ENCODE measurements at places on chromosomes 13 and 19. TPM values are rescaled to one million over a fixed set of nuclear protein-coding genes. Genes with fewer than 3 reads are reported as not detected.

GRCh38 chr13:32447894-32448623, 20.1 kb upstream of the N4BP2L1 start:
- no peak overlapping the region for H3K27ac ChIP-seq
- no peak overlapping the region for H3K4me3 ChIP-seq
- no peaks in the 10 kb centered on the region for H3K4me1 ChIP-seq
- no peaks in the 10 kb centered on the region for H3K27me3 ChIP-seq

- no peak overlapping the region for H3K4me3 ChIP-seq
- H3K27me3 ChIP-seq = no peaks in the 10 kb centered on the region
- no peak for DNase-seq
- H3K4me1 ChIP-seq = no peaks in the 10 kb centered on the region
- no peak overlapping the region for H3K27ac ChIP-seq
Observed at GRCh38 chr19:21900401-21900800, 64.4 kb upstream of the ZNF43 start.

DNA sequence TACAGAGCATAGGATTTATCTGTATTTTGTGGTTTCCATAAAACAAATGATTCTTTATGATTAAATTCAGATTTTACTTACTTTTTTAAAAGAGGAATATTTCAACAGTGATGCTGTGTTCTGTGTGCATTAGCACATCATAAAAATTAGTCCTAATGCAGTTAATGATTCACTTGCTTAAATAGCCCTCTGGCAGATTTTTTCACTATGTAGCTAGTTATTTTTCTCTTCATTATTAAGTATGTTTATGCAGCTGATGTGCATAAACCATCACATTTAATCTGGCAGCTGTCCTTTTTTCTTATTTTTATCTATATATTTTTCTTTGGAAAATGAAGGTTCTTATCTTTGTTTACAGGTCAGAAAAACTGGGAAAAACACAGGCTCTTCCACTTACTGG, 127.2 kb downstream of the ZNF486 start:
- H3K36me3 ChIP-seq = no peaks in the 10 kb centered on the region
- H3K27ac ChIP-seq = no peak overlapping the region
- H3K4me3 ChIP-seq = no peak overlapping the region
- no peaks in the 10 kb centered on the region for H3K4me1 ChIP-seq
- H3K27me3 ChIP-seq = no peaks in the 10 kb centered on the region

DNA sequence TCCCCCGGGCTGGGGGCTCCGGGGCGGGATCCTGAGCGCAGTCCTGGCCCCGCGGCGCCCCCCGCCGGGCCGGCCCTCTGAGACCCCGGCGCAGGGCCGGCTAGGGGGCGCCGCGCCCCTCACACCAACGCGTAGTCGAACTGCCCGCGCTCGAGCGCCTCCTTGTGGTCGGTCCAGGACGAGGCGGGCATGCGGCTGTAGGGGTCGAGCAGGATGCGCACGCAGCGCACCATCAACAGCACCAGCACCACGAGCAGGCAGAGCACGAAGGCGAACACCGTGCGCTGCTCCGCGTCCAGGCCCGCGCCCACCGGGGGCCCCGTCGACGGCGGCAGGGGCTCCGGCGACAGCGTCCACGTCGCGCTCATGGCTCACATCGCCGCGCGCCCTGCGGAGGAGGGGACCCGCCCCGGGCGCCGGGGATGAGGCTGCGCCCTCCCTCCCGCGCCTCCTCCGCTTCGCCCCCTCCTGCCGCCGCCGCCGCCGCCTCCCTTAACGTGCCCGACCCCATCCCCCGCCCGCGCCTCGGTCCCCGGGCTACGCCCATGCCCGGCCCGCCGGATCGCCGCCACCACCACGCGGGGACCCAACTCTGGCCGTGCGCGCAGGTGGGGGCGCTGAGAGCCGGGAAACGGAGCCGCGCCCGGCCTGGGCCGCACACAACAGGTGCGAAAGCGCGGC, 624 bp downstream of the CTXN1 start:
- H3K4me1 ChIP-seq = peaks cover 30% of the 10 kb centered on the region
- H3K36me3 ChIP-seq = peaks cover 12% of the 10 kb centered on the region
- H3K27ac ChIP-seq = no peak overlapping the region
- H3K27me3 ChIP-seq = no peaks in the 10 kb centered on the region
- H3K4me3 ChIP-seq = no peak overlapping the region

Gene PEG3
- 0.06 TPM for polyA plus RNA-seq

DNA sequence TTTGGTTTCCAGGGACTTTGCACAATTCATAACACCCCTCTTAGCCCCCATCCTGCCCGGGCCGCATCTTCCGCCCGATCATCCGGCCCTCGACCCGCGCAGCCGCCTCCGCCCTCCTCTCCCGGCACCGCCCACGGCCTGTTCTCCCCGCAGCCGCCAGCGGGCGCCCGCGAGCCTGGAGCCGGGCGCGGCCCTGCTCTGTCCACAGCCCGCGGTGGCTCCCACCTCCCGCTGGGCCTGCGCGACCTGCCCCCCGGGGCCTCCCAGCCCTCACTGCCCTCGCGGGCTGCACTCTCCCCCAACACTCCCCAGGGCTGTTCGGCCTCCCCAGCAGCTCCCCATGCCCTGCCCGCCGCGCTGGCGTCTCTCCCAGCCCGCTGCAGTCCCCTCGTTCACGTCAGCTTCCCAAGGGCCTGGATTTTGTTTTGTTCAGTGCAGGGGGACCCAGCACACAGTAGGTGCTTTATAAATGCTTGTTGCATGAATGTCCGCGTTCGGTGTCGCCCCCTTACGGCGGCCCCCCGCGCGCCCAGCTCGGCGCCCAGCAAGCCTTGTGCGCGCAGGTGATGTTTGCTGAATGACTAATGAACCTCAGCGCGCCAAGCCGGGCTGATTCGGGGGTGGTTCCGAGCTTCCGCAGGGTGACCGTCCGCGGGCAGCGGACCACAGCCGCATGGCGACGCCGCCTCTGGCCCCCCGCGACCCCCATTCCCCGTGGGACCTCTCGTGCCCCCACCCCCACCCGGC, 4.6 kb upstream of the APC2 start:
- peaks cover 21% of the 10 kb centered on the region for H3K36me3 ChIP-seq
- no peak overlapping the region for H3K27ac ChIP-seq
- H3K4me1 ChIP-seq = peaks cover 3% of the 10 kb centered on the region
- H3K4me3 ChIP-seq = peak overlapping the region; percentile 5
- peak; percentile 36 for DNase-seq

DNA sequence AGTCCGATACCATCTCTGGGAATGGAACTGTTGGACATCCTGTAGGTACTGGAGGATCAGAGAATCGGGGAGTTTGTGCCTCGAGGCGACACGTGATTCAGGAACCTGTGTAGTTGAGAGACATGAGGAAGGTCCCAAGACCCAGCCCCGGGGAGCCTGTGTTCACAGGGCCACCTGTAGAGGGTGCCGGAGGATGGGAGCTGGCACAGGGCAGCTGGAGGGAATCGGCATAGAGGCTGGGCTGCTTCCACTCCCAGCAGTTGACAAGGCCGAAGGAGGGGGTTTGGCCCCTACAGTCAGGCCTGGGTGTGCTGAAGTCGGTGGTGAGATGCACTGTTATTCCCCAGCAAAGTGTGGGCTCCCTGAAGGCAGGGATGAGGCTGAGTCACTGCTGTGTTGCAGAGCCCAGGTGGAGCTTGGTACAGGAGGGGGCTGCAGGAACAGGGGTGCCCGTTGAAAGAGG, 2.5 kb upstream of the ISYNA1 start:
- no peaks in the 10 kb centered on the region for H3K27me3 ChIP-seq
- no peak overlapping the region for H3K27ac ChIP-seq
- H3K4me3 ChIP-seq = no peak overlapping the region
- no peak for DNase-seq

Gene WDR88
- polyA plus RNA-seq = not detected

Gene SLC6A16
- 0.08 TPM for polyA plus RNA-seq

GRCh38 chr19:6373813-6374108, 1.2 kb downstream of the ALKBH7 start:
- H3K4me1 ChIP-seq = peaks cover 5% of the 10 kb centered on the region
- DNase-seq = no peak
- H3K4me3 ChIP-seq = peak overlapping the region; percentile 57
- no peaks in the 10 kb centered on the region for H3K36me3 ChIP-seq
- H3K27me3 ChIP-seq = no peaks in the 10 kb centered on the region

DNA sequence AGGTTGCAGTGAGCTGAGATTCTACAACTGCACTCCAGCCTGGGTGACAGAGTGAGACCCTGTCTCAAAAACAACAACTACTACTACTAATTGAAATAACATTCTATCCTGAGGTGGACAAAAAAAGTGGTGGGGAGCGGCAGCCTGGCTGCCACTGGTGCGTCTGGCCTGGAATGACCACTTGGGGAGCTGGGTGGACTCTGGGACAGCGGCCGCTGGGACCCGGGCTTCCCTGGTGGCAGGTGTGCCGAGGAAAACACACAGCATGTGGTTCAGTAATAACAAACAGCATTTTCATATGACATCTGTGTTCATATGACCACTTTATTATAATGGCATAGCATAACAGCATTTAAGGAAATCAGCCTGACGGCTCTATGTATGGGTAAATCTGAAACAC, 33.9 kb downstream of the TFDP1 start:
- H3K27ac ChIP-seq = no peak overlapping the region
- peaks cover 3% of the 10 kb centered on the region for H3K36me3 ChIP-seq
- no peaks in the 10 kb centered on the region for H3K4me1 ChIP-seq
- H3K4me3 ChIP-seq = no peak overlapping the region
- no peak for DNase-seq

Gene OR10H5
- polyA plus RNA-seq = not detected

DNA sequence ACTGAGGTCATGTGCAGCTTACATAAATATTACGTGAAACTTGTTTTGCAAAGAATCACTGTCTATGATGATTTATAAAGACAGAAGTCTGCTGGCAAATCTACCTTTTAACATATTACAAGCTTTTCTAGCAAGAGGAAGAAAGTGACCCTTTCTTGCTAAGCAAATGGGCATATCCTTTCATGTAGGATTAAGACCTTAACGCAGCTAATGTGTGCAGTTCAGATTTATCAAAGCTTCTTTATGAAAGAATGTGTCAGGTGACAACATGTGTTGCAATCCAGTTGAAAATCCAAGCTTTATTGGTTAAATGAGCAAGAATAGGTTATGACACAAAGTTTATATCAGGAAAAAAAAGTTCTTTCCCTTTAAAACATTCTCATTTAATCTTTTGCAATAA, 115.6 kb upstream of the NBEA start:
- no peaks in the 10 kb centered on the region for H3K36me3 ChIP-seq
- H3K27me3 ChIP-seq = no peaks in the 10 kb centered on the region
- H3K27ac ChIP-seq = no peak overlapping the region
- H3K4me1 ChIP-seq = no peaks in the 10 kb centered on the region

- H3K4me3 ChIP-seq = no peak overlapping the region
- DNase-seq = no peak
- no peaks in the 10 kb centered on the region for H3K4me1 ChIP-seq
- H3K27ac ChIP-seq = no peak overlapping the region
- no peaks in the 10 kb centered on the region for H3K36me3 ChIP-seq
Observed at GRCh38 chr13:62299988-62300387, 884.3 kb upstream of the PCDH20 start.

GRCh38 chr13:21538753-21539152, 65.2 kb downstream of the MICU2 start:
- no peaks in the 10 kb centered on the region for H3K27me3 ChIP-seq
- H3K27ac ChIP-seq = no peak overlapping the region
- no peaks in the 10 kb centered on the region for H3K4me1 ChIP-seq

GRCh38 chr13:76398425-76398824, 487.8 kb downstream of the KCTD12 start:
- no peaks in the 10 kb centered on the region for H3K4me1 ChIP-seq
- no peak overlapping the region for H3K4me3 ChIP-seq
- H3K27me3 ChIP-seq = no peaks in the 10 kb centered on the region
- no peak overlapping the region for H3K27ac ChIP-seq

DNA sequence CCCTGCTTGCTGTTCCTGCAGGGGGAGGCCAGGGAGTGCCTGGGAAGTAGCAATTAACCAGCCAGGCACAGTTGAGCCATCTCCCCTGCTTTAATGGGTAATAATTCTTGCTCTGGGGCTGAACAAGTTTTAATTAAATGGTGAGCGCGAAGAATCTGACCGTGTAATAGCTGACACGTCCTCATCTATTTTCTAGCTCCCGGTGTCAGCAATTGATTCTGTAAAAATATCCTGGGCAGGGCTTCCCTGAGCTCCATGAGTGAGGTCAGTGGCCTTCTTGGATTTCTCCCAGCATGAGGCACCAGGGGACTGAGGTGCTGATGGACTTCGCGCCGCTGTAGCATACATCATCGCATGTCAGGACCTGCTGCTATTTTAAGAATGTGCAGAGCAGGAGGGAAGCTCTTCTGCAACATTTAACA, 26.9 kb downstream of the SIPA1L3 start:
- H3K27ac ChIP-seq = no peak overlapping the region
- peak; percentile 86 for DNase-seq

Gene GNA15
- not detected for polyA plus RNA-seq

Gene ZNF491
- polyA plus RNA-seq = 1.2 TPM

DNA sequence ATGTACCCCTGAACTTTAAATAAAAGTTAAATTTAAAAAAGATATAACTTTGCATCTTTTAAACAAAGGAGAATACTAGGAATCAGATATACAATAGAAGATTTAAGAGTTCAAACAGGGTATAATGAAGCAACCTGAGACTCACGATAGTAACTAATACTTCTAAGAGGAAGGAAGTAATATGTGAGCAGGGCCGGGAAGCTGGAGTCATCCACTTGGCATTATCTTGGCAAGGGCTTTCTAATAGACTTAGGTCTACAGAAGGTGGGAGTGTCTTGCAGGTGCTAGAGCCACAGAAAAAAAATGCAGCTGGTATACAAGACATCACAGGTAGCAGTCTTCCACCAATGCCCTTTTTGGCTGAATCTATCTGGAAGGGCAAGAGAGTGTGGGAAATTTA, 231.9 kb downstream of the KCTD12 start:
- no peaks in the 10 kb centered on the region for H3K27me3 ChIP-seq
- no peak for DNase-seq
- no peak overlapping the region for H3K4me3 ChIP-seq
- no peaks in the 10 kb centered on the region for H3K36me3 ChIP-seq

DNA sequence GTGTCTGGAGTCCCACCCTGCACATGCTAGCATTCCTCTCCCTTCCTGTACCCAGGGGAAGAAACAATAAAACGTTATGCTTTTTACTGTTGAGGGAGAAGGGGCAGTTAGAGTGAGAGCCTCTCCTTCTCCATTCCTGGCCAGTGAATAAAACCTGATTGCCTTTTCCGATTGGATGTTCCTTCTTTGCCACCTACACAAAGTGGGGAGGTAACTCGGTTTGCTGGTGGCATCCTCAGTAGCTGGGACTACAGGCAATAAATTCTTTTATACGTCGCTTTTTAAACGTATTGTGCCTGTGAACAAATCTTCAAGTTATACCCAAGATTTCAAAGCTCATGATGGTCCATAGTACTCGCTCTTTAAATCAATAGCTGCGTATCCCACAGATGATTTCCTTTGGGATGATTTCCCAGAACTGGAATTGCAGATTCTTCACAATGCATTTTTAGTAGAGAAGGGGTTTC, 660 bp upstream of the MVB12A start:
- peaks cover 2% of the 10 kb centered on the region for H3K27me3 ChIP-seq
- peak overlapping the region; percentile 55 for H3K4me3 ChIP-seq
- peak overlapping the region; percentile 56 for H3K27ac ChIP-seq
- DNase-seq = no peak

Measured in fibroblast of lung (primary cell).